AG08395 (cell line): ENCODE measurements at places on chromosomes 1 and 21.
A peak's percentile ranks its signal among the peaks of the same experiment; 100 is the strongest.

DNA sequence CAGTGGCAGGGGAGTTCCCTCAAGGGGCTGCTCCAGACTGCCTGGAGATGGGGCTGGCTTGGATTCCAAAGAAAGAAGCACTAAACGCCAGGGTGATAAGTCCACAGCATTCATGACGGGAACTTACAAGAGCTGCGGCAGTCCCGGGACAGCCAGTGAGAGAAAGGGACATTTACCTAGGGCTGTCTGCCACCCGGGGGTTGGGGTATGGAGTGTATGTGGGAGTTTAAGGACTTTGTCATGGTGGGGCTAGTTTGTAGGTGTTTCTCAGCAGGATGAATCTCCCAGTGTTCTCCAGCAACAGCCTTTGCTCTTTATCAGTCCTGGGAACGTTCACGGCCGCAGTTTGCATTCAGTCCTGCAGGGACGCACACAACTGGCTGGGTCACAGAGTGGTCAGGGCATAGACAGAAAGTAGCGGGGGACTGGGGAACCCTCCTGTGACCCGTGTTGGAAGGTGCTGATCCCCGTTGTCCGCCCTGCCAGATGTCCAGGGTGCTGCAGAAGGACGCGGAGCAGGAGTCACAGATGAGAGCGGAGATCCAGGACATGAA is 41.4 kb upstream of the HMGN1 start:
- DNase-seq = no peak

GRCh38 chr1:44650159-44650831 is 24.0 kb downstream of the TMEM53 start:
- DNase-seq = no peak

DNA sequence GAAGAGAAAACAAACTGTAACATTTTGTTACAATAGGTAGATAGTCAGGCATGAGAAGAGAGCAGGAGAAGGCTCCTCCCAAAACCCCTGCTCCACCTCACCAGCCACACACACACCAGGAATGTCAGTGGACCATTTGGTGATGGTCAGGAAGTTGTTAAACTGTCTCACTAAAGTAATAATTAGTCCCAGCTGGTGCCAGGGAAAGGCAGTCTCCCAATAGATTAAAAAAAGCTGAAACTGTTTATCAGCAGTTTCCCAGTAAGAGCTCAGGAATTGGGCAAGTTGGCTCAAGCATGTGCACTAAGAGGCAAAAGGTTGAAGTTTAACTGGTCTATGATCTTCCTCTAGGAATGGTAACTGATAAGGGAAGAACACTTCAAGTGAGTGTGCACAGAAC is 249.6 kb downstream of the COL11A1 start:
- peak; percentile 69 for DNase-seq

DNA sequence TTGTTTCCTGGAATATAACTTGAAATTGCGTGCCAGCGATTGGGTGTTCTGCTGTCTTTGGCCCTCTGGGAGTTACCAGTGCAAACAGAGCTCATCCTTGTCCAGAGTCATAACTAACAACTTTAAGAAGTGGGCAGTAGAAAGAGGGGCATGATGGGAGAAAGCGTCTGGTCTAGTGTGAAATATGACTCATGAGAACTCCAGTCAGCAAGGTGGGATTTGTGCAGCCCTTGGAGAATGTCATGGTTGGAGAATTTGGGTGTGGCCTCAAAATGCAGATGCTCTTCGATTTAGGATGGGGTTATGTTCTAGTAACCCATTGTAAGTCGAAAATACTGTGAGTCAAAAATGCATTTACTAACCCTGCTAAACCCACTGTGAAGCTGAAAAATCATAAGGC is 12.9 kb downstream of the ATP1B1 start:
- peak; percentile 34 for DNase-seq

DNA sequence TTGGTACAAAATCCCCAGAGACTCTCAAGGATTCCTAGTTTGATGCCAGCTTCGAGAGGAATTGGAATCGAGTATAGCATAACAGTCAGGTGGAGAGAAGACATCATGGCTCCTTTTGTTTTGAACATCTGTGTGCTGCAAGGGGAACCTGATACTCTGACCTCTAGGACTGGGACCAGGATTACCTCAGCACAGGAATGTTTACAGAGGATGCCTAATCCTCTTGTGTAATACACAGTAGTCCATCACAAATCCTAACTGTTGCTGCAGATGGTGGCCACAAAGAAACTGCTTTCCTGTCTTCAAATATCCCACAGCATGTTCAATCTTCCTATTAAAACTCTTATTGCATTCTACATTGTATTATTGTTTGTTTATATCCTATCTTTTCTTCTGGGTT is 111.8 kb upstream of the PRMT6 start:
- DNase-seq = no peak

DNA sequence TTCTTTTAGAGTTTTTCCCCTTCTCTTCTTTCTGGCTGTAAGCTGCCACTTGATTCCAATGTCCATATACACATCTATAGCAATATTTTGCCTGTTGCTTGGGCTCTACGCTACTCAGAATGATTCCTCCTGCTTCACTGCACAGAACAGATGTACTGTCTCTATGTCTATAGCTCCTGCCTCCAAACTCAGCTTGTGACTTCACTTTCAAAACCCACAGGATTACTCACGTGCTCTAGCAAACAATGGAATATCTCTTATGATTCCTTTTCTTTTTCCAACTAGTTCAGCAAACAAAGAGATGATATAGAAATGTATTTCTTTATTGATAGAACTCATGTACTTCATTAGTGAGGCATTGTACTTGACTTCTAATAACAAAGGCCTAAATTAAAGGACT is 80.5 kb upstream of the SOX13 start:
- DNase-seq = no peak

DNA sequence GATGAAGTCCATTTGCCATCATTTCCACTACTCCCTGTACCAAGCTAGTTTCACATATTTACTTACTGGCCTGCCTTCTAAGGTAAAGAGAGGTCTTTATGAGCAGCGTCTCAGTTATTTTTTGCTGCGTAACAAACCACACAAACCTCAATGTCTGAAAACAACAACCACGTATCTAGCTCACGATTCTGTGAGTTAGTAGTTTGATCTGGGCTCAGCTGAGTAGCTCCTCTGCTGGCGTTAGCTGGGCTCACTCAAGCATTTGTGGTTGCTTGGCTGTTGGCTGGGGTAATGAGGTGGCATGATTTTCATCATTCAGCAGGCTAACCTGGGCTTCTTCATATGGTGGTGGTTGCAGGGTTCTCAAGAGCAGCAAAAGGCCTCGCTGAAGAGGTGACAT is 225.4 kb downstream of the FOXD2 start:
- no peak for DNase-seq

GRCh38 chr1:98929437-98929836 is 75.2 kb downstream of the PLPPR5 start:
- DNase-seq = no peak

DNA sequence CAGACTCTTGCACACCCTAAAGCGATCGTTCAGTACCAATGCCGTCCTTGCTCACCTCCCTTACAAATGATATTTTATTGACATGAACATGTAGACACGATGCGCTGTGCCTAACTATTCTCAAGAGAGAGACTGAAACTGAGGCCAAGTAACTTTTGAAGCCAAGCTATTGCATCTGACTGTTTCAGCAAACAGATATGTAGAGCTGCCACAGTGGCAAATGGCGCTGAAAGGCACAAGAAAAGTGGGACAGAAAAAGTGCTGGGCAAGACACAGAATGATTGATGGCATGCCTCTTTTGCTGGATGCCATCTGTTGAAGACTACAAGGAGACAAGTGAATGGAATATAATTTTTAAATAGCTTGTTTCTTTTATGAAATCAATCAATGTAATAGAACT is 1157.2 kb upstream of the ADGRL4 start:
- DNase-seq = no peak

- DNase-seq = no peak
Measured at GRCh38 chr1:223337174-223337869, 26.7 kb downstream of the SUSD4 start.

GRCh38 chr1:81174811-81175476 is 625.8 kb upstream of the ADGRL2 start:
- DNase-seq = peak; percentile 26

DNA sequence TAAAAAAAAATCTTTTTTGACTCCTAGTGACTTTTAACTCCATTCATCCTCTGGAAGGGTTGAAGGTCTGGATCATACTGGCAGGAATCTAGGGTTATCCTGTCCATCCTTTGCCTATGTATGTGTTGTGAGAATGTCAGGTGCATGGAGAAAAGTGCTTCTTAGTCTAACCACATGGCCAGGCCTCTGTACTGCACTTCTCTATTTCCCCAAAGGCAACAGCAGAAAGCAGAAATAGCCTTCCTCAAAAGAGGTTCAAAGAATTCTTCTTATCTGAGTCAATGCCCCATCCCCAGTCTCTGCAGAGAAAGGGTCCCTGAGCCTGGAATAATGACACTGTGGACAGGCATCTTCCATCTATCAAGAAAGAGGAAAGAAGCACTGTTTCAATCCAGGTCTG is 85.7 kb upstream of the CD34 start:
- no peak for DNase-seq

DNA sequence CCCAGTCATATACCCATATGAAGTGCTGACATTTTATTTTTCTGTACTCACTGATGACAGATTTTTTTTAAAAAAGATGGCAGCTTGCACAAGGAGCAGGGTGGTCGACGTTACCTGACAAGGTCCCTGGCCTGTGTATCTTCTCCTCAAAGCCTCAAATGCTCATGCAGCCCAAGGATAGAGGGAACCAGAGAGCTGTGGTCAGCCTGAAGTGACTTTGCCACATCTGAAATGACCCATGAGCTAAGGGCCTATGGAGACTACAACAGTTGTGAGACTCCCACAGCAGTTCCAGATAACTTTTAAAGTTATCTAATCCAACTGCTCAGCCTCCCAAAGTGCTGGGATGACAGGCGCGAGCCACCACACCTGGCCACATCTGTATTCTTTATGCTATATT is 131.1 kb downstream of the GLUL start:
- DNase-seq = no peak

GRCh38 chr1:23169727-23170335 is 1.2 kb upstream of the LUZP1 start:
- peak; percentile 85 for DNase-seq

DNA sequence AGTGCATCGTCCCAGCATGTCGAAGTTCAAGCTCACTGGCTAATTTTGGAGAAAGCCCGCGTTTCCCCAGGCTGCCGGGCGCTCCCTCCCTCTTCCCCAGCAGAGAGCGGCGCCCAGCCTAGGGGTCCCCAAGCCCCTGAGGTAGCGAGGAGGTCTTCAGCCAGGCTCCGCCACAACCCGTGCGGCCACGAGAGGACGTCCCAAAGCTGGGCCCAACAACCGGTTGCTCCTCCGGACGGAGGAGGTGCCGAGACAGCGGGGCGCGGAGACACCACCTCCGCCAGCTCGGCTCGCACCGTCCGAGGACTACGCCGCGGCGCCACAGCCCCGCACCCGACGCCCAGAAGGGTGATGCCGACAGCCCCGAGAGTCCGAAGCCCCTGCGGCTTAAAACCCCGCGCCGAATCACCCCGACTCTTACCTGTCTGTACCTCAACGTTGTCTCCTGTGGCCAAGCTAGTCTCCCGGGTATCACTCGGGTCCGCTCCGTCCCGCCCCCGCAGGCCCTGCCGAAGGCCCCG is at the start of gene DENND2C:
Gene DENND2C (minus strand): TSS at position 488 of the 521 bp plus-strand sequence. CDS start 44,065 bp downstream, outside the sequence.
- no peak for DNase-seq

DNA sequence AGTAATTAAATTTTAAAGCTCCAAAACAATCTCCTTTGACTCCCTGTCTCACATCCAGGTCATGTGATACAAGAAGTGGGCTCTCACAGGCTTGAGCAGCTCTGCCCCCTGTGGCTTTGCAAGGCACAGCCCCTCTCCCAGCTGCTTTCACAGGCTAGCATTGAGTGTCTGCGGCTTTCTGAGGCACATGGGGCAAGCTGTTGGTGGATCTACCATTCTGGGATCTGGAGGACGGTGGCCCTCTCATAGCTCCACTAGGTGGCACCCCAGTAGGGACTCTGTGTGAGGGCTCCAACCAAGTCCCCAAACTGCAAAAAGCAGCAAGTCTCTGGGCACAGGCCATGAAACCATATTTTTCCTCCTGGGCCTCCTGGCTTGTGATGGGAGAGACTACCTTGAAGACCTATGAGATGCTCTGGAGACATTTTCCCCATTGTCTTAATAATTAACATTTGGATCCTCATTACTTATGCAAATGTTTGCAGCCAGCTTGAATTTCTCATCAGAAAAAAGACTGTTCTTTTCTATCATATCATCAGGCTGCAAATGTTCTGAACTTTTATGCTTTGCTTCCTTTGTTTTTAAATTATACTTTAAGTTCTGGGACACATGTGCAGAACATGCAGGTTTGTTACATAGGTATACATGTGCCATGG is 554.1 kb upstream of the OLFM3 start:
- no peak for DNase-seq

GRCh38 chr1:53075761-53076163 is 13.7 kb downstream of the PODN start:
- DNase-seq = no peak

DNA sequence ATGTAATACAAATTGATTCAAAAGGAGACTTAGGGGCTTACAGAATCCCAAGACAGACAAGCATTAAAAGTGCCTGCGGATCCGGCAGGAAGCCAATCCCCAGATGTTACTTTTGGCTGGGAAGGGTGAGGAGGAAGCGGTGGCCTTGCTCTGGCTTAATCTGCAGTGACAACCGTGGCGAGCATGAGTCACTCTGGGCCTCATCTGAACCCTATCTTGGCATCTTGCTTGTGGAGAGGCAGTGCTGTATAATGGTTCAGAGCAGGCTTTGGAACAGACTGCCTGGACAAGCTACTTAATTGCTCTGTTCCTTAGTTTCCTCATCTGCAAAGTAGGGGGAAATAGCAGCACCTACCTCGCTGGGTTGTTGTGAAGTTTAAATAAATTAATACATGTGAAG is 74.1 kb downstream of the XCL2 start:
- peak; percentile 86 for DNase-seq

- DNase-seq = no peak
Measured at GRCh38 chr1:32341971-32342370, 5.9 kb upstream of the MARCKSL1 start.

DNA sequence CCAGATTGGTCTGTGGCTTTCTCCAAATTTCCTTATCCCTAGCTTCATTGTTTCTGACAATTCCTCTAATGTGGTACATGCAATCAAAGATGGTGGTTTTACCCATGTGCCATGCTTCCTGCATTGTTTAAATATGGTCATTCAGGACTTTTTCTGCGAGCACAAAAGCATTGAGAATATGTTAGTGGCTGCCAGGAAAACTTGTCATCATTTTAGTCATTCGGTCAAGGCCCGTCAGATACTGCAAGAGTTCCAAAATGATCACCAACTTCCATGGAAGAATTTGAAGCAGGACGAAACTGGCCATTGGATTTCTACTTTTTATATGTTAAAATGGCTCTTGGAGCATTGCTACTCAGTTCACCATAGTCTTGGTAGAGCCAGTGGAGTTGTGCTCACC is 3.7 kb downstream of the ZBED6 start:
- DNase-seq = no peak

GRCh38 chr1:57272150-57272549 is 151.7 kb downstream of the DAB1 start:
- DNase-seq = no peak

GRCh38 chr1:40423264-40423642 is 27.0 kb upstream of the ZFP69B start:
- DNase-seq = no peak

- DNase-seq = no peak
Measured at GRCh38 chr1:48687282-48688045, 89.2 kb downstream of the BEND5 start.

GRCh38 chr1:58839846-58840835 is 56.3 kb upstream of the JUN start:
- DNase-seq = peak; percentile 64
